Caco-2 (cell line): ENCODE measurements at places on chromosomes 3 and 15.
A peak's percentile ranks its signal among the peaks of the same experiment; 100 is the strongest.

GRCh38 chr15:71748293-71748718 is 62.0 kb upstream of the NR2E3 start:
- H3K27me3 ChIP-seq: no peaks in the 10 kb centered on the region
- peak overlapping the region; percentile 61 for H3K27ac ChIP-seq
- H3K36me3 ChIP-seq: no peaks in the 10 kb centered on the region
- DNase-seq: no peak

- peak overlapping the region; percentile 1 for H3K27ac ChIP-seq
- peaks cover 5% of the 10 kb centered on the region; the same call in 1 of the 2 replicates for H3K4me1 ChIP-seq
- H3K27me3 ChIP-seq: no peaks in the 10 kb centered on the region
- no peak overlapping the region for H3K4me3 ChIP-seq
Observed at GRCh38 chr15:64149424-64149823, 2.1 kb upstream of the SNX22 start.

DNA sequence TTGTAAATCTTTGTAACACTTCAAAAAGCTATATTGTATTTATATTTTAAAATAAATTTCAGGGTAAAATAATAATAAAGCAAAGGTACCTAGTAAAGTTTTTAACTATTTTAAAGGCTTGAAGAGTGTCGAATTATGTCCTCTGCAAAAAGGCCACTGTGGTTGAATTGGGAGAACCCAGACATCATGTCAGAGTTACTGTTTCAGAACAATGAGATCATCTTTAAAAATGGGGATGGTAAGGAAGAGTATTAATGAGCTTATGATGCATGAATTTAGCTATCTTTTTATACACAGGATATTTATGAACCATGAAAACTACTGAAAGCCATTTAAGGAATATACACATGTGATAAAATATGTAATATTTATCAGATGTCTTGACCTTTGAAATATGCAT is 26.3 kb downstream of the KCNMB3 start:
- H3K36me3 ChIP-seq: no peaks in the 10 kb centered on the region
- no peak overlapping the region for H3K27ac ChIP-seq
- no peak overlapping the region for H3K4me3 ChIP-seq
- no peaks in the 10 kb centered on the region for H3K27me3 ChIP-seq
- H3K4me1 ChIP-seq: no peaks in the 10 kb centered on the region
- no peak for DNase-seq

GRCh38 chr3:120062474-120062873 is 31.8 kb downstream of the GSK3B start:
- H3K4me1 ChIP-seq: no peaks in the 10 kb centered on the region
- H3K36me3 ChIP-seq: no peaks in the 10 kb centered on the region
- H3K27ac ChIP-seq: no peak overlapping the region
- DNase-seq: no peak

DNA sequence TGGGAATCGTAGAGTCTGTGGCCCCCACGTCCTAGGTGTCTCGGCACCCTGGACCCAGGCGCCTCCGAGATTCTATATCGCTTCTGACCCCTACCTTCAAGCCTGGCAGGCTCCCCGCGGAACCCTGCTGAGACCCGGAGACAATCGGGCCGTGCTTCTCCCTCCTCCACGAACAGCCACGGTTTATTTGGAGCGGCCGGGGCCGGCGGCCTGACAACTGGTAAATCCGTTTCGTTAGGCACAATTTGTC is 1.4 kb downstream of the GATA2 start:
- H3K27ac ChIP-seq: no peak overlapping the region
- H3K27me3 ChIP-seq: no peaks in the 10 kb centered on the region

DNA sequence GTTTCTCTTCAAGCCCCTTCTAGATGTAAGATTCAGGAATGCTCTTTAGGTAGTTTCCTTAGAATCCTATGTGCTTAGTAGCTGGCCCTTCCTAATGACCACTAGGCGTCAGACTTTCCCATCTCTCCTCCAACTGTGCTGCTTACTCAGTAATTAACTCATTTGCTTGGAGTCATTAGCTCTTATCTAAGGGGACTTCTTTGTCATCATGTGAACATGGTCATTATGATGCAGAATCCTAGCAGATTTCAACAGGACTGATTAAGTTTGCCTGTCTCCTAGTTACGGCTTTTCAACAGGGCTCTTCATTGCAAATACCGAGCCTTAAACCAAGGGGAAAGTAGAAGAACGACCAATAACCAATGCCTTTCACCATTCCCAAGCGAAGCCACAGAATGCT is 46.4 kb downstream of the GJD2 start:
- H3K27me3 ChIP-seq: 0 out of 2 replicates have a peak, but pooled peaks cover 1% of the 10 kb centered on the region
- no peak overlapping the region for H3K27ac ChIP-seq
- peak; percentile 10 for DNase-seq
